ENCODE measurements at places on chromosomes 12 and 14.

DNA sequence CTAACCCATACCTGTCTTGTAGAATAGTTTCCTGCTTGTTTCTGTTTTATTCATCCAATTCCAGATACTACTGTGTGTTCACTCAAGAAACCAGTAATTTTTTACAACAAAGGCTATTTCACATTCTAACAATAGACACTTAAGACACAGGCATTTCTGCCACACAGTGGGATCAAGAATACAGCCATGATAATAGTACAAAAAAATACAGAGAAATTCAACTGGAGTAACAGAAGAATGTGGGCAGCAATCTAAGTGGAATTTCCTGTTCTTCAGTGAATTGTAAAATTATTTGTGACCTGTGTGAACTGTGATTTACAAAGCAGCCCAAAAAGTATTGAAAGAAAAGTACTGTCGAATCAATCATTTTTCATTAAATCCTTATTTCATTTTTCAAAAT lies 282.9 kb downstream of the CCER1 start:
- no peak for DNase-seq

DNA sequence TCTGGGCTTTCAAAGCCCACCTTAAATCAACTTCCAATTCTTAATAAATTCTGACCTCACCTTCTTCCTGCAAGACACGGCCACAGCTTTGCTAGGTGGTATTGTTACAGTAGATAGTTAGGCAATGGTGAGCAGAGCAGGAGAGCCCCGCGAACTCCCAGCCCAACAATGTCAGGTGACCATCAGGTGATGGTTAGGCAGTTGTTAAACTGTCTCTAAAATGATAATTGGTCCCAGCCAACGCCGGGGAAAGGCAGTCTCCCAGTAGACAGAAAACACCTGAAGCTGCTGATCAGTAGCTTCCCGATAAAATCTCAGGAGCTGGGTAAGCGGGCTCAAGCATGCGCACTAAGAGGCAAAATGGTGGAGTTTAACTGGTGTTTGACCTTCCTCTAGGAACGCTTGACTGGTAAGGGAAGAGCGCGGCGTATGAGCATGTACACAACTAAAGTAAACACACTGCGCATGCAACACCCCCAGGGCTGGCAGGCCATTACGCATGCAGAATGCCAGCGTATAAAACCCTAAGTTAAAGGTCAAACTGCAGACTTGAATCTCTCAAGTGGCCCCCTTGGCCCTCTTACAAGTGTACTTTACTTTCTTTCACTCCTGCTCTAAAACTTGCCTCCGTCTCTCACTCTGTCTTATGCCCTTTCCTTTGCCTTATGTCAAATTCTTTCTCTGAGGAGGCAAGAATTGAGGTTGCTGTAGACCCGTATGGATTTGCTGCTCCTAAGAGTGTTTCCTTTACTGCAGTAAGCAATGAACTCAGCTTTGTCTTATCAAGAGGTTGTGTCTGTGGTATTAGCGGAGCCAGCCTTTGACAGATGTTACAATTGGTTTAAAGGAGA lies 113.5 kb downstream of the C12orf75 start:
- DNase-seq, result no peak

- no peak for DNase-seq
Measured at GRCh38 chr14:81398196-81398891, 1.8 kb downstream of the STON2 start.

DNA sequence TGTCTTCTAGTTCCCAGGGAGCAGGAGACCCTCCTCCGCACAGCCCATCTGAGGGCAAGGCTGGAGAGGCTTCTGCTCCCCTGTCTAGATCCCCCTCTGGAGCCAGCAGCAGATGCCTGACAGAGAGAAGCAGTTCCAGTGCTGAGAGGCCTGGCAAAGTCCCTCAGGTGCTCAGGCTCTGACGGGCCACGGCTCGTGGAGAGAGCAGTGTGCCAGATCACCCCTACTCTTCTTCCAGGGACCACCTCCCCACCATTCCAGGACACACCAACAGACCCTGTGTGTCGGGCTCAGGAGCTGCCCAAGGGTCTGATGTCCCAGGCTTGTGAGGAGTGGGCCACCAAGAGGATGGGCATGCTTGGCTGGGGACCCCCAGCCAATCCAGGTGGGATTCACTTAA lies 22.5 kb upstream of the C14orf180 start:
- no peak for DNase-seq

DNA sequence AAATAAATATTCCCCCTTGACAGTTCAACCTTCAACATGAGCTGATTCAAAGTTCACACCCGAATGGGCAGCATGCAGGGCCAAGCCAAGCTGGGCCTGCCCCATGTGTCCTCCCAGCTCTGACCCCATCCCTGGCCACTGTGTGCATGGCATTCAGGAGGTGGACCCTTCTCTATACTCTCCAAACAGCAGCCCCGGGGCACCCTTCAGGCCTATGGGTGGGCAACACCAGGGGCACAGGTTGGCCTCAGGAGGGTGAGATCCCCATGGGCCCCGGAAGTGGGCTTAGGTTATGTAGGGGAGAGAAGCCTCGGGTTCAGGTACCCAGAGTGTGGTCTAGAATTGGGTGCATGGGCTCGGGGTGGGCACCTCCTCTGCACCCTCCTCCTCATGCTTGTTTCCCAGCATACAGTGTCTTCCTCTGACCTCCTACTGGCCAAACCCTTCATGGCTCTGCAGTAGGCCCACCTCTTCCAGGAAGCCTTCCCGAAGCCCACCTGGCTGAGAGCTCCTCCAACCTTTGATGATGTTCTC lies 31.5 kb upstream of the BCL7A start:
- DNase-seq, result no peak

- DNase-seq, result peak; percentile 95
Measured at GRCh38 chr14:68979021-68979721, at the start of gene ACTN1. Gene ACTN1, minus strand, starts transcription at chr14:68979302. Its CDS starts 246 bp downstream, at chr14:68979056.

- no peak for DNase-seq
Measured at GRCh38 chr12:1584326-1584725, 10.1 kb downstream of the FBXL14 start.

DNA sequence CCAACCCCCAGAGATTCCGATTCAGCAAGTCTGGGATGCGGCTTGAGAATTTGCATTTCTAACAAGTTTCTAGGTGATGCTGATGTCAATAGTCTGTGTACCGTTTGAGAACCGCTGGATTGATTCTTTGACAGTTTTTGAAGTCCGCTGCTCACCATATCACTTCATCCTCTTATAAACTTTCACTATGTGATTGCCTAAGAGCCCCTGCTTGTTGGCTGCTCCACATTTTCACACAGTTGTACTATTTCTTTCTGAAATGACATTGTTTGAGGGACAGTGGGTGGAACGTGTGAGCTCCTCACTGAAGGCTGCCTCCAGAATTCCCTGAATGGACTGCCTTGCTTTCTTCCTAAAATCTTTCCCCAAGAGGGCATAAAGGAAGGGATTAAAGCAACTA lies 7.7 kb downstream of the C3AR1 start:
- no peak for DNase-seq

GRCh38 chr12:59086126-59086525 lies 165.8 kb upstream of the LRIG3 start:
- DNase-seq, result peak; percentile 42

DNA sequence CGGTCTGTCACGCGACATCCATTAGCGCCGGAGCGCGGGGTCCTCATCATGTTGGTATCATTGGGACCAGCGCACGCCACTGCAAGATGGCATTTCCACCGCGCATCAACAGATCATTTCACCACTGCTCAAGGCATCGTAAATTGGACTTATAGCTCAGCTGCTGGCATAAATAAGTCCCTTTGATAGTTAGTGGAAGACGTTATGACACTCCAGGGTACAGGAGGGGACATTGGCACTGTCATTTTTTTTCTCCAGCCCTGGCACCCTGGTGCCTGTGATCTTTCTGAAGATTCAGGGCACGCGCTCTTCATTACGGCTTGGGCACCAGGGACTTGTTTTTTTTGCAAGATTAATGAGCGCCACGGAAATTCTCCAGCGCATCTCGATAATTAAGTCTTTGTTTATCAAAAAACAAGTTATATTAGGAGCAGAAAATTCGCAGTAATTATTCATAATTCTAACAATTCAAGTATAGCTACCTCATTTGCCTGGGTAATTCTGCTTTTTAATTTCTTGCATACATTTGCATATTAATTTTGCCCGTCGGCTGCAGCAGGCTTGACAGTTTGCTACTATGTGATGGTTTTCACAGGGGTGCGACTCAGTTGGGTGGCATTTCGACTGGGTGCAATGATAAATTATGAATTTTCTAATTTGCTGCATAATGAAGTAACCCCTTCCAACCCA lies 167.7 kb downstream of the VRK1 start:
- DNase-seq, result no peak

Measured in NCI-H1105 (cell line).